Right ventricle myocardium inferior (tissue), 1 donor: ENCODE measurements at places on chromosomes 16 and 17.
A peak's percentile ranks its signal among the peaks of the same experiment; 100 is the strongest.

DNA sequence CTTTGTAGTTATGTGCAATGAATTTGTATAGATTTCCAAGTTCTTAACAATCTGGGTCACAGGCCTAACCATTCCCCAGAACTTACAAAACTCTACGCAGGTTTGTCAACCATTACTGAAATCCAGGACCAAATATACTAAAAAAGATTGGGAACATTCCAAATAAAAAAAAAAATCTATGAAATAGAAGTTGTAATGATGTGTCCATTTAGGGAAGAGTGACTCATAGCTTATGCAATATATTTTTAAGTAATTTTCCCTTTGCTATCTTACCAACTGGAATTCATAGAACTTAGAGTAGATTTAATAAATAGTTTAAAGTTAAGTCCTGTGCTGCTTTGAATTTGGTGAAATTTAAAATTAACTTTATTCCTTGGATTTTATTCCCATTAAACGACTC, 393.2 kb downstream of the PMP22 start:
- DNase-seq: no peak

DNA sequence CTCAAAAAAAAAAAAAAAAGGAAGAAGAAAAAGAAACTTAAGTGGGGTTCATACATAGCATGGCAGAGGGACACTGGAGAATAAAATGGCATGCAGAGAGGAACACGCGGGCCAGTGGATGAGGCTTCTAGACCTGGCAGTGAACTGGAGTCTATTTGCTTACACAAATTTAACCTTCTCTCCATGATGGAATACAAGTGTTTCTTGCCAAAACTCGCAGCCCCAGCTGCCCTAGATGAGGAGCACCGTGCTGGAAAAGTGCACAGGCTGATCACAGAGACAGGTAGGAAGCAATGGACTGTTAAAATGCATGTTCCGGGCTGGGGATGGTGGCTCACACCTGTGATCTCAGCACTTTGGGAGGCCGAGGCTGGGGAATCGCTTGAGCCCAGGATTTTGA, 9.3 kb downstream of the SSTR2 start:
- DNase-seq: no peak

GRCh38 chr16:87067836-87068761, 249.1 kb downstream of the C16orf95 start:
- no peak for DNase-seq

DNA sequence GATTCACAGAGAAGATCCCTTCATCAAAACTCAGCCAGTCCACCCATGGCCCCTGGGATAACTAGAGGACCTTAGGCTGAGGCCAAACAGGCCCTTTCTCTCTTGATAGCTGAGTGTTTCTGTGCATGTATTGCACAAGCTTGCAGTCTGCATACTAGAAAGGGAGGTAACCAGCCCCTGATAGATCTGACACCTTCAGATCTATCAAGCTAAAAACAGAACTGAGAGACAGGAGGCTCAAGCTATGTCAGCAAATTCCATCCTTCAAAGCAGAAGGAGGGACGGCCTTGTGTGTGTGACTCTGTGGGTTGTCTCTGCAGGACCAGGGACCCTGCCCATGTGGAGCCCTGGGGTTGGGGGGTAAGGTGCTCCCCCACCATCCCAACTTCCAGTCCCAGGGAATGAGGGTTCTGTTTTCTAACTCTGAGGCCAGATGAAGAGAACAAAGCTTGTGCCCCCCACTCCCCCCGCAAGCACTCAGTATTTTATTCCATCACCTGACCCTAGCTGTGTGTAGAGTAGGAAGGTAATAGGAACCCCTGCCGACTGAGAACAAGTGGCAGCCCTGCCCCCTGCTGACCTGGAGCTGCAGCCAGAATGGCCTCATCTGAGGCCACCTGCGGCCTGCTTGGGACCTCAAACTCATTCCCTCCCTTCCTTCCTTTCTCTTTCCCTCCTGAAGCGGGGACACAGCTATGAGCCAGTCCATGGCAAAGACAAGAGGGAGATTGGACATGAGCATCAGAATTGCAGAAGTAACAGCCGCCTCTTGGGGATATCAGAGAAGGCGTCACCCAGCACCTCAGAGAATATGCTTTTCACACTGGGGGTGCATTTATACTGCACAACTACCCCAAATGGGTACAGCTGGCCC, 63.8 kb downstream of the SMPD3 start:
- peak; percentile 18 for DNase-seq

DNA sequence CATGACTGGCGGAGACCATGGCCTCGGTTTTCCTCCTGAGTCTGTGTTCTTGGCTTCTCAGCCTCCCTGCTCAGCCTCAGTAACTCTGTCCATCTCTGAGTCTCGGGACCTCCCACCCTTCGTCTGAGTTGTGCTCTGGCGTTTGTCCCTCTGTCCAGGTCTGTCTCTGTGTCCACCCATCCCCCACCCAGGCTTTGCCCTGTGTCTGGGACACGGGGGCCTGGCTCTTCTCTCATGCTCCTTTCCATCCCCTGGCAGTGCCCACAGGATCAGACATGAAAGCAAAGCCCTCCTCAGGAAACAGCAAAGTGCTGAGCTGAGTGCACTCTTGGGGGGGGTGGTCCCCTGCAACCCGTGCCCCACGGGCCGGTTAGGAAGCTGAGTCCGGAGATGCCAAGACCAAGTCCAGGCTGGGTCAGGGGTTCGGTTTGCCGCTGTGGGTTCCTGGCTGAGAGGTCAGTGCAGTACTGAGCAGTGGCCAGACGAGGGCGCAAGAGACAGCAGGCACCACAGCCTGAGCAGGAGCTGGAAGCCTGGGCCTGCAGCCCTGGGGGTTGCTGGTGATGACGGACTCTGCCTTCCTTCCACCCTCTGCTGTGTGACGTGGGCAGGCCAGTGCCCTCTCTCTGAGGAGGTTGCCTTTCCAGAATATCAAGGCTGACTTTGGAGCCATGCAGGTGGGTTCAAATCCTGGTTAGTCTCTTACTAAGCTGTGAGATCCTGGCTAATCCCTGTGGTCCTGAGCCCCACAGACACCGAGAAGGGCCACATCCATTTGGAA, 2.5 kb downstream of the P2RX1 start:
- DNase-seq: peak; percentile 92

- peak; percentile 33 for DNase-seq
Observed at GRCh38 chr16:68346892-68347480, 36.2 kb downstream of the PRMT7 start.

- no peak for DNase-seq
Observed at GRCh38 chr17:57586742-57587141, 158.4 kb downstream of the CCDC182 start.
